ENCODE measurements at places on chromosomes 3 and 15.

DNA sequence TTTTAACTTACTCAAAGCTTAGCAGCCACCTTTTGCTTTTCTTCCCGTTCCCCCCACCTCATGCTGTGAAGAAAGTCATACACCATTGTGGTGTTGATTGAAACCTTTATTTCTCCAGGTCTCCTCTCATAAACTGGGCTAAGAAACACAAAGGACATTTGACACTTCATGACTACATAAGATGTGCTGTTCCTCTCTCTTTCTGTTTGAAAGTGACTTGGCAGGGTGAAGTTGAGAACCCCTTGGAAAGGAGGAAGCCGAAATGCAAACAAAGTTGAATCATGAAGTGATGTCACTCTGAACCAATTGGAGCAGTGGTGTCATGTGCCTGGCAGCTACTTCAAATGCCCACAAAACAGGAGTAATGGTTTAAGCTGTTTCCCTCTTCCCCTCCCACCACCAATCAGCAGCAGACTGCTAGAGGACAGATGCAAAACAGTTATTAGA lies 174.7 kb downstream of the IGF1R start:
- DNase-seq: no peak

GRCh38 chr3:180036671-180037455 lies at the start of gene PEX5L:
Gene PEX5L, minus strand, starts transcription at chr3:180036937. Its CDS starts 338 bp downstream, at chr3:180036599.
- peak; percentile 82 for DNase-seq

DNA sequence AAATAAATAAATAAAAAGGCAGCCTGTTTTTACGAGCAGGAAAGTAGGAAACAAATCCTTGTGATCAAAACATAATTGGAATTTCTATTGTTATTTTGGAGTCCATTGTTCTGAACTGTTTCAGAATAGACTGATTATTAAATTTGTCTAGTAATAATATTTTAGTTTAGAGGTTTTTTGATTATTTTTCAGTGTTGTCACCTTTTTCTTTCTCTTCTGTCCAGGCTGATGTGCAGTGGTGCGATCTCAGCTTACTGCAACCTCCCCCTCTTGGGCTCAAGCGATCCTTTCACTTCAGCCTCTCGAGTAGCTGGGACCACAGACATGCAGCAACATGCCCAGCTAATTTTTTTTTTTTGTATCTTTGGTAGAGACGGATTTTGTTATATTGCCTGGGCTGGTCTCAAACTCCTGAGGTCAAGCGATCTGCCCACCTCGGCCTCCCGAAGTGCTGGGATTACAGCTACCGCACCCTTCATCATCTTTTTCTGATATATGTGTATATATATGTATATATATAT lies 38.0 kb downstream of the KAT2B start:
- DNase-seq: no peak

- DNase-seq: no peak
Observed at GRCh38 chr15:57747206-57747896, 40.8 kb downstream of the POLR2M start.

DNA sequence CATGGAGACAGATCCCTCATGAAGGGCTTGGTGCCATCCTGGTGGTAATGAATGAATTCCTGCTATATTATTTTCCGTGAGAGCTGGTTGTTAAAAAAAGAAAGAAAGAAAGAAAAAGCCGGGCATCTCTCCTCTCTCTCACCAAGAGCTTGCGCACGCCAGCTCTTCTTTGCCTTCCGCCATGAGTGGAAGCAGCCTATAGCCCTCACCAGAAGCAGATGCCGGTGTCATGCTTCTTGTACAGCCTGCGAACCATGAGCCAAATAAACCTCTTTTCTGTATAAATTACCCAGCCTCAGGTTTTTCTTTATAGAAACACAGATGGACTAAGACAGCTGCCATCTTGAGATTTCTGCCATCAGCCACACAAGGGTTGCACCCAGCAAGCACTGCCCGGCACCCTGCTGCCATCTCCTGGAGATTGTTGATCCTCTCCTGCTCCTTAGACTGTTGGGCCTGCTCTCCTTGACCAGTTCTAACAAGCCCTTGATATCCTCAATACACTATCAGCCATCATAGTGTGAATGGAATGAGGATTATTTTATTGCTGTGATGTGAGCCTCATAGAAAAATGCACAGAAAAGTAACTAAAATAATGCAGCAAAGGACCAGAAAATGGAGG lies 3.5 kb upstream of the AHSG start:
- no peak for DNase-seq
